ENCODE measurements at places on chromosomes 5 and 9.

- no peak for DNase-seq
Measured at GRCh38 chr9:124621371-124622328, 114.5 kb upstream of the NR5A1 start.

GRCh38 chr9:135774794-135775525 lies 73.0 kb downstream of the KCNT1 start:
- DNase-seq = no peak

DNA sequence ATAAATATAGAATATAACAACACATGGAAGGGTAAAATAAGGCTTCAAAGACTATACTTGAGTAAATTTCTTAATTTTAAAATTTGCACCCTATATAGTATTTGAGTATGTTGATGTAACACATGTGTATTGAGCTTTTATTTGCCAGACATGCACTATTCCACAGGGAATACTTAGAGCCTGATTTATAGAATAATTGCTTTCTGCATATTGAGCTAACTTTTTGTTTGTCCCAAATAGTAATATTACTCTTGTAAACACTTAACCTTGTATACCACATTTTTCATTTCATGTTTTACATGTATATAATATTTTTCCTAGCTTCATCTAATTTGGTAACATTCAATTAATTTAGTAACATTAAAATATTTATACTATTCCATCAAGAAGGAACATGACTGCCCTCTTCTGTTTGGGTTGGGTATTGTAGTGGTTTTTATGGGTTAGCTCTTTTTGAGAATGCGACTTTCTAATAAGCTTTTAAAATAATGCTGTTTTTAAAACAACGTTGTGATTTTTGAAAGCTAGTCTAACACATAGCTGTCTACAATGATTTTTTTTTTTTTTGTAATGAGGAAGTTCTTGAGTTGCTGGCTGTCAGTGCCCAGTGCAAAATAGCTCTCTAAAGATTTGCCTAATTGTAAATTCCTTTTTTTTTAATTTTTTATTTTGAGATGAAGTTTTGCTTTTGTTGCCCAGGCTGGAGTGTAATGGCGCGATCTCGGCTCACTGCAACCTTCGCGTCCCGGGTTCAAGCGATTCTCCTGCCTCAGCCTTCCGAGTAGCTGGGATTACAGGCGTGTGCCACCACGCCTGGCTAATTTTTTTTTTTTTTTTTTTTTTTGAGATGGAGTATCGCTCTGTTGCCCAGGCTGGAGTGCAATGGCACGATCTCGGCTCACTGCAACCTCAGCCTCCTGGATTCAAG lies 4.8 kb downstream of the SUB1 start:
- DNase-seq = no peak

DNA sequence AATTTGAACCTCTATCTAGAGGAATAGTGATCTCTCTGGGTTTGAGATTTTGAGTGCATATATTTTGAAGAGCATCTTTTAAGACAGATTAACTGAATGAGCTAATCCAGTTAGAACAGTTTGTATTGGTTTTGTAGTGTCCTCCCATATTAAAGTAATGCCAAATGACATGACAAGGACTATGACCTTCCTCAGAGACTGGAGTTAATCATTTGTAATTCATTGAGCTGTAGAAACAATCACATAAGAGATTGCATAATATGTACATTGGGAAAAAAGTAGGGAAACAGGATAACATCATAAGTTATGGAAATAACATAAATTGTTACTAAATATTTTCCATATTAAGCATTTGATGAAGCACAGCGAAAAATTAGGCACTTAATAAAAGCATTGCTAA lies 45.8 kb upstream of the PRDM9 start:
- DNase-seq = no peak

GRCh38 chr9:120306561-120306960 lies 273.4 kb downstream of the CDK5RAP2 start:
- no peak for DNase-seq

DNA sequence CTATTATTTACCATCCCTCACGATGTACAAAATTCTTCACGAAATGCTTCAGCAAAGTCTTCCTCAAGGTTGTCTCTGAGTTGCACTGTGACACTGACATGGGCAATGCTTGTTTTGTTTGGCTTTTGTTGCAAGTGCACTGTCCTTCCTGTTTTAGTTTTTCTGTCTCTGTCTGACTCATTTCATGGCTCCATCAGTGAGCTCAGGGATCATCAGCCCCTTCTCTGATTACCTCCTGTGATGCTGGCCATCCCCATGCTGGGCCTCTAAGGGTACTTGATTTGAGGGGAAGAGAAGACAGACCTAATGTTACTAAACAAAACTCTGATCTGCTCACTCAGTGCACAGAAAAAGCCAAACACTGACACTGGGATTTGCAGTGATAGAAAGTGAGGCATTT lies 37.6 kb upstream of the STX17 start:
- no peak for DNase-seq

- no peak for DNase-seq
Measured at GRCh38 chr5:142314109-142314508, 10.7 kb downstream of the SPRY4 start.

DNA sequence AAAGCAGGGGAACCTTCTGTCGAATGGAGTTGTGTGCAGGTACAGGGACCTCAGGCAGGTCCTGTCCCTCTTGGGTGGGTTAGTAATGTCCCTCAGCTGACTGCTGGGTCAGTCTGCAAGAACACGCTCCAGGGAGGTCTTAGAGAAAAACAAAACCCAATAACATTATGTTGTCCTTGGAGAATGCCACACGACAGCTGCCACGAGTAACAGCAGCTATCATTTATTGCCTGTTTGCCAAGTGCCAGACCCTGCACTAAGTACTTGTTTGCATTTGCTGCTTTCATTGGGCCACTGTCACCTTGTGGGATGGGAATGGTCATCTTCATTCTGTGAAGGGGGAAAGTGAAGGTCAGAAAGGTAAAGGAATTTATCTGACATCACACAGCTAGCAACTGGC lies 310.3 kb downstream of the SLIT3 start:
- no peak for DNase-seq

DNA sequence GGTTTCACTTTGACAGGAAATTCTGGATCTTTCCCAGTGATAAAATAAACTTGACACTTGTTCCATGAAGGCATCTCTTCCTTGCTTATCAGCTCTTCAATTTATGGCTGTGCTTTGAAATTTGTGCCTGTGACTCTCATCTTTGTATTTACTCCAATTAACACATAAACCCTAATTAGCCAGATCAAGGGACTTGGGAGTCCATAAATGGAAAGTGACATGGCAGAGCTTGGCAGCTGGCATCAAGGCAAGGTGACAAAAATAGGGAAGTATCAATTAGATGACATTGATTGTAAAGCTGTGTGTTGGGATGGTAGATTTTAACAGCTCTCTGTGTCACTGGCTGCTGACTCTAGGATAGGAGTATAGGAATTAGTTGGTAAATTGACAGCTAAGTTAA lies 133.9 kb downstream of the PBX3 start:
- DNase-seq = no peak

GRCh38 chr5:10825897-10826644 lies 65.0 kb upstream of the DAP start:
- DNase-seq = no peak

DNA sequence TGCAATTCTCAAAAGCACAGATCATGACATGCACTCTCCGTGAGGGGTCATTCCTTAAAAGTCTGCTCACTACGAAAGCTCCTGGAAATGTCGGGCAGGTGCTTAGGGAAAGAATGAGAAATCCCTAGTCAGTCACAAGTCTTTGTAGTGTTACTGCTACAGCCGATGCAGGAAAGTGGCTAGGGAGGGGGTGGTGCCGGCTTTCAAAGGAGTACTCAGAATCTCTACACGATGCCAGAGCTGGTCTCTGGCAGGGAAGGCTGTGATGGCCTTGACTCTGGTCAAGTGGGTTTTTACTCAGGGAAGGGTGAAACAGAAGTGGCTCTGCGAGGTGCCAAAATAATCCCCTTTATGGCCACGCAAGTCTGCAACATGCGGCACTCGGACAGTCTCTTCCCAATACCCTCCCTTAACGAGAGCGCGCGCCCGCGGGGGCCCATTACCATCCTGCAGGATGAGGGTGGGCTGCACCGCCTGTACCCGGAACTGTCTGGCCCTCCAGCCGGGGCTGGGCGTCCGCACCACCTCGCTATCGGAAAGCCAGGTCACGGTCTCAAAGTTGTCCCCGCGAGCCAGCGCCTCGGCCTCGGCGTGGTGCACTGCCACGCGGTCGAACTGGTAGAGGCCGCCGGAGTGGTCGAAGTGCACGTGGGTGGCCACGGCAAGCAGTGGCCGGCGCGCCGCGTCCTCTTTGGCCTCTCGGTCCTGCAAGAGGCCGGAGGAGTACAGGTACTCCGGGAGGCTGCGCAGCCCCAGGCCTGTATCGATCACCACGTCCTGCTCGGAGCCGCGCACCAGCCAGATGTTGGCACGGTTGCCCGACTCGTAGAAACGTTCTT lies 956 bp downstream of the MBLAC2 start:
- DNase-seq = no peak

DNA sequence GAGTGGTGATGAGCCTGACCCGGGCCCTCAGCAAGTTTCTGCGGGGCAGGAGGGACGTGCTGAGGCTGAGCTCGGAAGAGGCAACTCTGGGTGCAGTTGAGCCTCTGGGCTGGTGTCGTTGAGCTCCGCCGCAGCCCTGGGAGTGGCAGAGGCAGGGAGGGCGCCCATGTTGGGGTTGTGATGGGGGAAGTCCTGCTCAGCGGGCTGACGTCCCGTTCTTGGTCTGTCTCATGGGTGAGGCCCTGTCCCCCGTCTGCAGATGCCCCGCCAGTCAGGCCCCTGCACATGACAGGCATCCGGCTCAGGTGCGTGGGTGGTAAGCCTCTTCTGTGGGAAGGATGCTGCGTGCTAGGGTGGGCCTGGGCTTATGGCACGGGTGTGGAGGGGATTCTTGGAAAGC lies 64.3 kb downstream of the RXRA start:
- no peak for DNase-seq

DNA sequence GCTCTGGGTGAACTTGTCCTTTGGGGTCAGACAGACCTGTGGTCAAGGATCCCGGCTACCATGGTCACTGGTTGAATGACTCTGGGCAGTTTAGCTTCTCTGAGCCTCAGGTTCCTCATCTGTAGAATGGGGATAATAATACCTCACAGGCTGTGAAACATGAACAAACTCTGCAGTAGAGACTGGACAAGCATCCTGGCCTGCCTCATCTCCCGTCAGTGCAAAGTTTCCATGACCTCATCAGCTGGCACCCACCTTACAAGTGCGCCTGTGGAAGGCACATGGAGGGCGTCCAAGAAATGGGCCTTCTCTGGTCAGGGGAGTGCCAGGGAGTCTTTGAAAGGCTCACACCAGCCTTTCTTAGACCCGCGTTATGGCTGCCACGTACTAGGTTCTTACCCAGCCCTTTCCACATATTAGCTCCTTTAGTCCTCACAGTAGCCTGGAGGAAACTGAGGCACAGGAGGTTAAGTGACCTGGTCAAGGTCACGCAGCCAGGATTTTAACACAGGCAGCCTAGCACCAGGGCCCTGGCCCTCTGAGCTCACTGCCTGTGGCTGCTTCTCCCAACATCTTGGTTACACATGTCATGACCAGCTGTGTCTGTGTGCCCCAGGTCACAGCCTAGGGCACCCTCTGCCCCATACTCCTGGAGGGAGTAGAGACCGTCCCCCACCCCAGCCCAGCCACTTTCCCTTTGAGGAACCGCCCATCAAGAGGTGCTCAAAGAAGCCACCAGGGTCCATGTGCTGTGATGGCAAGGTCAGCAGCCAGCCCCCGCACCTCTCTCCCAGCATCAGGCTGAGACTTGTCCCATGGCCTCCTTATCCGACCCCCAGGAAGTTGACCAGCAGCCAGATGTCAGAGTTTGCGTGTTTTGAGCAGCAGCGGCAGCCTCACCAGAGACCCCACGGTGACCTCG lies 39.4 kb upstream of the RPL26L1 start:
- DNase-seq = no peak

- no peak for DNase-seq
Measured at GRCh38 chr9:123952641-123953495, 22.9 kb upstream of the DENND1A start.

- DNase-seq = no peak
Measured at GRCh38 chr9:13688223-13688989, 408.9 kb upstream of the MPDZ start.

DNA sequence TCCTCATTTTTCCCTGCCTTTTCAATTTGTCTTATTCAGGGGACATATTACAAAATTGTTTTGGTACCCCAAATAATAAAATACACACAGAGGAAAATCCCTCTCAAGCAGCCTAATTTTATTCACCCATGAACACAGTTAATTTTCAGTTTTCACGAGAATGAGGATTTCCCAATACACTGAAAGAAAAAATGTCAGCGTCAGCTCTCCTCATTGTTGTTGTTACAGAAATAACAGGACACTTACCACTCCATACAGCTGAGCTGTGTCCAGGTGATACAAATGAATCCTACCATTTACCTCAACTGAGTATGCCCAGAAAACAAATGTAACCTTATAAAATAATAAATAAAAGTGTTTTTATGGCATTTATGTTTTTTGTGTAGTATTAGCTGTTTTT lies 144.6 kb upstream of the PCA3 start:
- DNase-seq = no peak

DNA sequence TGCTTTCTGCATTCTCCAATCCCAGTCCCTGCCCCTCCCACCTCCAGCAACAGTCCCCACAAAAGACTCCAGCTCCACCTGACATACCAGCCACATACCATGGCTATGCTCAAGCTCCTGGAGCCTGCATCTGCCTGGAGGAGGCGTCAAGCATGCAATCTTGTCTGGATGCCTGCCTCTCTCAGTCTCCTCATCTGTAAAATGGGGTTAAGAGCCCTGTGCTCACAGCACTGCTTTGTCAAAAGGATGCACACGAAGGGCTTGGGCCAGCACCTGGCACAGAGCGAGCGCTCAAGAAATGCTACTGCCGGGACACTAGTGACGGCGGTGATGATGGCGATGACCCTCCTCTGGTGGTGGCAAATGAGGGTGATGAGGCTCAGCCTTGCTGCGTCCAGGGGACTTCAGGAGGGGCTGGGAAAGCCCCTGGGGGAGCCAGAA lies 202.9 kb upstream of the IER5L start:
- DNase-seq = no peak

DNA sequence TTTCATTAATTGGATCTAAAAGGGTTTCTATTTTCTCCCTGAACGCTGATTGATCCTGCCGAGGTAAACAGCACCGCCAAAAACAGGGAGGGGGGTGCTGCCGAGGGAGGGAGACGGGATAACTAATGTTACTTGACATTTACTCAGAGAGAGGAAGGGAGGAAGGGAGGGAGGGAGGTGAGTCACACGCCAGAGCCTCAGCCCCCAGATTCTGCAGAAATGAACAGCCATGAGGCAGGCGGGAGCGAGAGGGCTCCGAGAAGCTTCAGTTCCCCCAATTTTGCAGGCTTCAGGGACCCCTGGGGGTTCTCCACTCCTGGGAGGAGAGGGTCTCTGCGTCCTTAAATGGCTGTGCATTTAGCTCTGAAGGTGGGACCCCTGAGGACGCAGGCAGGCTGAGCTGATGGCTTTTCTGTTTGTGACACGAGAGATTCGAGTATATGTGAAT lies 59.1 kb upstream of the IER5L start:
- no peak for DNase-seq

DNA sequence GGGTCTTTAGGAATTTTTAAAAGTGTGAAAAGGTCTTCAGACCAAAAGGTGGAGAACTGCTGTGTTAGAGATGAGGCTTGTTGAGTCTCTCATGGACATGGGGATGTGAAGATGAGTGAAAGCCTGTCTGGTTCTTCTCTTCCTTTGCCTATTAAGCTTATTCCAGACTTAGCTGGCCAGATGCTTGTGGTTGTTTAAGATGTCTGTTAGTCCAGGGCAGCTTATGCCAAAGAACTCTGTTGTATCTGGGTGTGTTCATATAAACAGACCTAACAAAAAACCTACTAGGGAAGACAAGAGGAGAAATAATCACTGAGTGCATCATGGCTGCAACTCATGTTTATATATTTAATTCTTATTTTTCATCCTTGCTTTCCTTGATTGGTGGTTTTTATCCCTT lies 57.5 kb upstream of the NCS1 start:
- no peak for DNase-seq

GRCh38 chr5:176553260-176554085 lies 4.3 kb downstream of the CDHR2 start:
- no peak for DNase-seq
